ENCODE measurements at places on chromosomes 13 and 19.

DNA sequence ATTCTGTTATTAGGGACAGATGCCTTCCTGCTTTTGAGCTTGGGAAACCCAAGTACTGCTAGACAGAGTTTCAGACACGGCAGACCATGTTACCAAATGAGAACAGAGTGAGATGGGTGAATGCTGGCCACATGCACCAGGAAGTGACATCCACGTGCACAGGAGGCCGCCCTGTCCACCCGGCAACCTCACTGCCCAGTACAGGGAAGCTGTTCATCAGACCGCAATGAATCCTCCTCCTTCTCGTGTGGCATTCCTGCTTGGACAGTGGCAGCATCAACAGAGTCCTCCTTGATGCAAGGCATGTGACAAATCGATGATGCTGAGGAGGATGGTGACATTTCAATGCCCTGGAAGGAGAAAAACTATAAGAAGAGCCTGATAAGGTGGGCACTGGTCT is 191.0 kb upstream of the SOX1 start:
- no peak for DNase-seq

DNA sequence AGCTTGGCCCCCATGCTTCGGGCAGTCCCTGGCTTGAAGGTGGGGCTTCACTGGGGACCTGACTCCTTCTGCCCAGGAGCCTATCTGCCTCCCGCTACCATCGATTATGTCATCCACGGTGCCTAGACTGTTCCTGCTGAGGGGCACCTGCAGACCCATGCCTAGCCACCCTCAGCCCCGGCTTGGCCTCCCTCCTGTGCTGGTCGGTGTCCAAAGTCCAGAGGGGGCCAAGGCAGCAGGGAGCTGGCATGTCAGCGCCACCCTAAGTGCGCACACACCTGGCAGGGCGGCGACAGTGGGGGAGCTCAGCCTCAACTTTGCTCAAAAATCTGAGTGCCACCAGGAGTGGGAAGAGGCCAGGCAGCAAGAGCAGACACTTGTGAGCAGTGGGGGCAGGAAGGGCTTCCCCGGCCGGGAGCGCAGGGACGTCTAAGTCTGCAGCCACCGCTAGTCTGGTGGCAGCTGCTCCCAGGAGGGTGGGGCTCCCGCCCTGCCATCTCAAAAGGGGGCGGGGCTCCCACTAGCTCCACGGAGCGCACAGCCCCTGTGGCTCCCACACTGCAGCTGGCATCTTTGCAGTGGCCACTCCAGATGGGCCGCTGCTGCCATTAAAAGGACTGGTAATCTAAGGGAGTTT is 13.5 kb upstream of the URAD start:
- DNase-seq = no peak

- peak; percentile 92 for DNase-seq
Measured at GRCh38 chr19:35644987-35645679, 3.0 kb upstream of the COX6B1 start.

DNA sequence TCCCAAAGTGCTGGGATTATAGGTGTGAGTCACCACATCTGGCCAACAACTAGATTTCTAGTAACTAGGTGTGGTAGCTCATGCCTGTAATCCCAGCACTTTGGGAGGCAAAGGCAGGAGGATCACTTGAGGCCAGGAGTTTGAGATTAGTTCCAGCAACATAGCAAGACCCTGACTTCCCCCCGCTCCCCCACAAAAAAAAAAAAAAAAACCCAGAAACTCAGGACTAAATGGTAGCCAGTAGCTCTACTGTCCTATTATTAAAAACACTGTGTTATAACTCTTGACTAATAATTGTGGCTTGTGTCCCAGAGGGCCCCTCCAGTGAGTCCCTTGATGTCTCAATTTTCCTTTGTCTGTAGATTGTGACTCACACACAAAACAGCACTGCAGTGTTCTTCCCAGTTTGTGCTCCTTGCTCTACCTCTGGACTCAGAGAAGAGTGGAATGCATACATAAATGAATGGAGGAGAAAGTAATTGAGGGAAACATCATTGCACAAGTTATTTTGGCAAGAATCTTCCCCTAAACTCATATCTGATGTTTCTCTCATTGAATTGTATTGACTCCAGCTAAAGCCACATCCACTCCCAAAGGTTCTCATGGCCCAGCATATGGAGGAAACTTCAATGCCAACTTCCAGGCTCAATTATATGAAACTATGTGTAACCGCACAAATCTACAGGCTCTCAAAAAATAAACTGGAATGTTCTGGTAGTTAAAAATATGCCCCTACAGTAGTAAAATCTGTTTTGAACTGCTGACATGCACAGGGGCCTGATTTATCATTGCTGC is 8.8 kb downstream of the TPT1 start:
- no peak for DNase-seq

GRCh38 chr19:53771144-53771543 is 53.0 kb downstream of the NLRP12 start:
- no peak for DNase-seq

DNA sequence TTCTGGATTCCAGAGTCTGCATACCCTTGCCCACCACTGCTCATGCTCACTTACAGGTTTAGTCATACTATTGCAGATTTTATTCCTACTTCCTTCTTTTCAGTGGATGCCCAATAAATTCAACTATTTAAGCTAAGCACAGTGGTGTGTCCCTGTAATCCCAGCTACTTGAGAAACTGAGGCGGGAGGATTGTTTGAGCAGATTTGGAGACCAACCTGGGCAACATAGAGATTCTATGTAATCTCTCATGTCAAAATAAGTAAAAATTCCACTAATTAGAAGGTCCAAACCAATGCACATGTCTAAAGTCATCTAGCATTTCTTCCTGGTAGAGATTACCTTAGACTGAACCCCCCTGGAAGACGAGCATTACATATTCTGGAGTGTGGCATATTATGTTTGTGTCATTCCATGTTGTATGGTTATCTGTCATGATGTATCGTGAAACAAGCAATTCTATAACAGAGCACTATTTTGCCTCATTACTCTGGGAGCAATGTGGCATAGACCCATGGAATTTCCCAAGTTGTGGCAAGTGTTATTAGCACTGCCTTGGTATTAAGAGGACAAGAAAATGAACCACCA is 8.3 kb downstream of the HMGB1 start:
- DNase-seq = no peak

DNA sequence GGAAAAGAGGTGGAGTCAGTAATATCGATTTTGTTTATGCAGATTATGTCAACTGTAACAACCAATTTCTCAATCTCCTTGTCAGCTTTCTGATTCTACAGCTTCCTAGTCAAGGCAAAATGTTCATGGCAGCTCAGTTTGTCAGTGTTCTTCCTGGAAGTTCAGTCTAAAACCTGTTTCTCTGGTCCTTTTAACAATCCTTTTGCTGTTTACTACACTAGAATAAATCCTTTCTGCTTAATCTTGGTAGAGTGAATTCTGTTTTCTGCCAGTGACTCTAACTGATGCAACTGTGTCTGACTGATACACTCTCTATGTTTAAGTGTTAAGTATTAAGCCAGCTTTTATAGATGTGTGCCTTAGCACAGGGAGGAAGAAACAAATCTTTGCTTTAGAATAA is 516.9 kb upstream of the KLF12 start:
- no peak for DNase-seq

DNA sequence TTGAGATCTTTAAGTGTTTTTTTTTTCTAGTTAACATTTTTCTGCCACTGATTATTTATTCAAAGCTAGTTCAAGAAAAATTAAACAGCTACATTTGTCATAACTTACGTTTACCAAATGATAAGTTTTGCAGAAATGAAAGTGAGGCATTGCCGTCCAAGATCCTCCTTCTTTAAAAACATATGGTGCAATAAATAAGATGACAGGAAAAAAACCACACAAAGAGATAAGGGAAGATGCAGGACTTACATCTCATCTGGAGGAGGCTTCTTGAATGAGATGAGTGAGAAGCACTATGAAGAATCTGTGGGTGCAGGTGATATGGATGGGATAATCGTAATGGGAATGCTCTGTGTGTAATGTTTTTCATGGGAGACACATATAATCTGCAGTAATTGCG is 12.4 kb downstream of the TNFSF13B start:
- no peak for DNase-seq

- no peak for DNase-seq
Measured at GRCh38 chr19:11539495-11540365, 1.1 kb downstream of the CNN1 start.

GRCh38 chr19:18291590-18292461 is 10.4 kb upstream of the JUND start:
- DNase-seq = peak; percentile 92

- DNase-seq = no peak
Measured at GRCh38 chr13:91097269-91097668, 250.2 kb upstream of the MIR17HG start.
